ENCODE measurements at places on chromosomes 4 and X. TPM values are rescaled to one million over a fixed set of nuclear protein-coding genes. Genes with fewer than 3 reads are reported as not detected.

DNA sequence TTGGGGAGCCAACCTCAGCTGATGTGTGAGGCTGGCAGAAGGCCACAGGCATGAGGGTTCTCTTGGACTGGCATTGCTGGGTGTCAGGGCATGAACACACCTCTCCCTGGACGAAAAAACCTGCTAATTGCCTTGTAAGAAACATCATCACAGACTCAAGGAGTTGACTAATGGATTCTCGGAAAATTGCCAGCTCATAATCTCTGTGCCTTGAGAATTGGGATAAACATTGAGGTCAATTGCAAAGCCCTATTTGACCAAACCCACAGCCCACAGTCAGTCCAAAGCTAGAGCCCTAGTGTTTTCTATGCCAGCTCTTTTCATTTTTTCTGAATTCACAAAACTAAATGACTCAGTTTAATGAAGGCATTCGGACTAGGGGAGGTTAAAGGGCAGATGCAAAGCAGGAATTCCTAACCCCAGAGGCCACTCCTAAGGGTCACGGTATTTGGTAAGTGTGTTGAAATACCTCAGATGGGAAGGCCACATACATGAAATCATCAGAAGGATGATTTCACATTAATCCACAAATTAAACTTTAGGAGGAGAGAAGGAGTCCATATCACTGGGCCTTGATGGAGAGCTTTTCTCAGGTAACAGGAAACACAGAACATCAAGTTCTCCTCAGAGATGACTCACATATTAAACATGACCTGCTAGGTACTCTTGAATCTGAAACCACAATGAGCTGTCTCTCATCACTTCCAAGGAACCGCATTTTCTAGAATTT is 39.0 kb upstream of the RASL11B start:
- peaks cover 1% of the 10 kb centered on the region for H3K27me3 ChIP-seq
- no peaks in the 10 kb centered on the region for H3K36me3 ChIP-seq
- no peaks in the 10 kb centered on the region for H3K4me1 ChIP-seq
- H3K27ac ChIP-seq, result no peak overlapping the region
- no peak for DNase-seq

DNA sequence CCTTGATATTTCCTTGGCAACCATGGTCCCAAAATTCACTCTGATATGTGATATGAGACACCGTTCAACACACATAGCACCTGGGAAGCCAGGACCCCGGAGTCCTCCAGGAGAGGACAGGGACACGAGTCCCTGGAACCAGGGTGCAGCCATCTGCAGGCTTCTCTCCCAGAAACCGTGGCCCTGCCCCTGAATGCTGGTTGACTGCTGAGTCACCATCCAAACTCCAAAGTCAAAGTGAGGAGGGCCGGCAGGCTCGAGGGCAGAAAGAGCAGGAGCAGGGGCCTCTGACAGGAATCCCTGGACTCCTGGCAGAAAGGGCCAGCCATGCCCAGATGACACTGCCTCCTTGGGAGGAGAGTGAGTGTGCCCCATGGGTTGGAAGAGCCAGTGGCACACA is 6.9 kb upstream of the PNMA6A start:
- no peak overlapping the region for H3K4me3 ChIP-seq
- no peaks in the 10 kb centered on the region for H3K27me3 ChIP-seq
- no peaks in the 10 kb centered on the region for H3K36me3 ChIP-seq
- DNase-seq, result no peak
- H3K27ac ChIP-seq, result no peak overlapping the region
- H3K4me1 ChIP-seq, result no peaks in the 10 kb centered on the region

DNA sequence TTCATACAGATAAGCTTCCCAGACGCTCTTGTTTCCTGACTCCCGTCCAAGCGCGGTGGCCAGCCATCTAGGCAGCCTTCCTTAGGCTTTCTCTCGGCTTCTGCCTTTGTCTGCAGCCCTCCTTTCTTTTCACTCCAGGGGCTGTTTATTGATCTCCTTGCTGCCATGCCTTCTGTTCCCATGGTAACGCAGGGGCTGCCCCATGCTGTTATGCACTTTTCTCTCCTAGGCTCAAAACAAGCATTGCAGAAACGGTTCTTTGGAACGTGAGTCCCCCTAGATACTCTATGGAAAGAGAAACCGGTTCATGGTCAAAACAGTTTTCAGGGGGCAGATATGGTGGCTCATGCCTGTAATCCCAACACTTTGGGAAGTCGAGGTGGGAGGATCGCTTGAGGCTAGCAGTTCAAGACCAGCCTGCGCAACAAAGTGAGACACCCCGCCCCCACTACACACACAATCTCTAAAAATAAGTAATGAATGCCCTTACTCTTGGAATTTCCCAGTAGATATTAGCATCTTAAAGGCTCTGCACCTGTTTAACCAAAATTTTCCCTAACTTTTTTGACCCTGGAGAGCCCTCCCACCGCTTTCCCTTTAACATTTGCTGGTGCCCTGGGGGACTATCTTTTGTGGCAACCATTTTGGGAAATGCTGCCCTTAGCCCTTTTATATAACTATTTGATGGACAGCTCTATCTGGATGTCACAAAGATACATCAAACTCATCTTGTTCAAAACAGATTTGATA is 53.9 kb upstream of the ZNF157 start:
- DNase-seq, result no peak
- no peak overlapping the region for H3K27ac ChIP-seq
- H3K36me3 ChIP-seq, result no peaks in the 10 kb centered on the region
- H3K27me3 ChIP-seq, result no peaks in the 10 kb centered on the region

DNA sequence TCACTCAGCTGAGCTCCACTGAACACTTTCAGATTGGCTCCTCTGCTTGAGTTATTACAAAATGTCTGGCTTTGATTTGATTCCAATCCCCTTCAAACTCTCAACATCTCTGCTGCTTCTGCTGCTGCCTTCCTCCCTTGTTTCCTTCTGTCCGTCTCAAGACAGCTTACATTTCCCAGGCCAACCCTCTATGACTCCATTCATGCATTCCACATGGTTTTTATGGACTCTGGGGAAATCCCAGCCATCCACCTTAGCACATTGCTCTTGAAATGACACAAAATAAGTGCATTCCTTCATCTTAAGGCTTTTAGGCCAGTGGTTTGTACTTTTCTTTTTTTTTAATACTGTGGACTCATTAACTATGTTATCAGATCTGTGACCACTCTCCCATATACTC is 68.5 kb upstream of the TMEM164 start:
- no peak overlapping the region for H3K4me3 ChIP-seq
- no peaks in the 10 kb centered on the region for H3K36me3 ChIP-seq
- H3K27me3 ChIP-seq, result no peaks in the 10 kb centered on the region
- no peak for DNase-seq
- H3K27ac ChIP-seq, result no peak overlapping the region

GRCh38 chr4:103915224-103915869 is 195.6 kb upstream of the TACR3 start:
- DNase-seq, result no peak
- H3K4me3 ChIP-seq, result no peak overlapping the region
- no peaks in the 10 kb centered on the region for H3K27me3 ChIP-seq
- no peaks in the 10 kb centered on the region for H3K36me3 ChIP-seq
- peaks cover 2% of the 10 kb centered on the region for H3K4me1 ChIP-seq

The CT45A2 gene
- total RNA-seq, result not detected

The TAF7L gene
- not detected for total RNA-seq

All from aorta (tissue), 5 donors.